ENCODE measurements at places on chromosomes 7 and 10. TPM values are rescaled to one million over a fixed set of nuclear protein-coding genes. Genes with fewer than 3 reads are reported as not detected.

HOXA11 gene
- total RNA-seq = 13.2 TPM

IL2RA gene
- total RNA-seq = not detected

SERPINE1 gene
- total RNA-seq = 2,093 TPM

ZWINT gene
- total RNA-seq = 3.6 TPM

NPC1L1 gene
- total RNA-seq = not detected

ARPC1A gene
- total RNA-seq = 311 TPM

EBLN1 gene
- total RNA-seq = not detected

OR2A42 gene
- total RNA-seq = under 0.01 TPM

GBX1 gene
- not detected for total RNA-seq

FKBP6 gene
- not detected for total RNA-seq

LIPM gene
- total RNA-seq = not detected

AIMP2 gene
- 37.1 TPM for total RNA-seq

HKDC1 gene
- 0.59 TPM for total RNA-seq

CCDC3 gene
- 0.05 TPM for total RNA-seq

NEUROD6 gene
- not detected for total RNA-seq

ASZ1 gene
- total RNA-seq = not detected

ARF5 gene
- 64.4 TPM for total RNA-seq

NACAD gene
- total RNA-seq = 7.4 TPM

MMD2 gene
- not detected for total RNA-seq

CHAT gene
- not detected for total RNA-seq

RADIL gene
- 1.2 TPM for total RNA-seq

TSPAN13 gene
- 71.3 TPM for total RNA-seq

AHR gene
- 38.0 TPM for total RNA-seq

MORN4 gene
- total RNA-seq = 4.8 TPM

VSTM4 gene
- 1.6 TPM for total RNA-seq

CALHM3 gene
- not detected for total RNA-seq

GRID2IP gene
- not detected for total RNA-seq

TMEM273 gene
- not detected for total RNA-seq

FAM25A gene
- total RNA-seq = not detected

Measured in smooth muscle cell of the umbilical artery (primary cell).